Hematopoietic multipotent progenitor cell treated with erythropoietin and hydrocortisone succinate and interleukin-3 and kit ligand, for 4 days (in vitro differentiated cells): ENCODE measurements at places on chromosomes 16 and 17.

DNA sequence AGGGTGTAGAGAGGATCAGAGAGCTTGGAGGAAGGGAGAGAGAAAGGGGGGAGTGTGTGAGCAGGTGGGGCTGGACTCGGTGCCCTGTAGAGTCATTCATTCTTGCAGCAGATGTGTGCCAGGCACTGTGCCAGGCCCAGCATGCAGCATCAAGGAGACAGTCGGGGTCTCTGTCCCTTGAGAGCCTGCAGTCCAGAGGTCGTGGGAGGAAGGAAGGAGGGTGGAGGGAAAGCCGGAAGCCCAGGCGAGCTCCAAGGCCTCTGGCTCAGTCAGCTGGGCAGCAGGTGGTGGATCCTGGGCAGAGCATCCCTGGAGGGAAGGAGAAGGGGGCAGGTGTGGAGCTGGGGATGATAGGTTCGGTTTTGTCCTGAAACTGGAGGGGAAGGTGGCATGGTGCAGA is 27.5 kb downstream of the EPN2 start:
- no peak for DNase-seq

DNA sequence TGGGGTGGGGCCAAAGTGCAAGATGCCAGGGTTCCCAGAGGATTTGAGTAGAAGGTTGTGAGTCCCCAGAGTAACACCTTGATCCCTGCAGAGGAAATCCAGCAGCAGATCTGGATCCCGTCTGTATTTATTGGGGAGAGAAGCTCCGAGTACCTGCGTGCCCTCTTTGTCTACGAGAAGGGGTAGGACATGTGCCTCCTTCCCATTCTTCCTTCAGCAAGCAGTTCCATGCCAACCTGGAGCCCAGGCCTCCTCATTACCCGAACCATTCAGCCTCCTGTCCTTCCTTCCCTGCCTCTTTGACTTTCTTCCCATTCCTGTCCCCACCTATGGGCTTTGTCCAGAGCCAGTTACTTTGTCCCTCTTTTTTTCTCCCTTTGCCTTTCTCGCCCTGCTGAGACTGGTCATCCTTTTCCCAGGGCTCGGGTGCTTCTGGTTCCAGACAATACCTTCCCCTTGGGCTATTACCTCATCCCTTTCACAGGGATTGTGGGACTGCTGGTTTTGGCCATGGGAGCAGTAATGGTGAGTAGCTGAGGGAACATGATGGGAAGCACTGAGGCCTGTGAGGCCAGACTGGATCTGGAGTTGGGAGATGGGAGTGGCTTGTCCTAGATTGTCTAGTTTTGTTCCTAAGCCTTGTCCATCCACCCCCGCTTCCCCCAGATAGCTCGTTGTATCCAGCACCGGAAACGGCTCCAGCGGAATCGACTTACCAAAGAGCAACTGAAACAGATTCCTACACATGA is 2.9 kb downstream of the RNF167 start:
- DNase-seq = no peak

- DNase-seq = no peak
These were observed 40.0 kb downstream of the SEC14L1 start for GRCh38 chr17:77180503-77181357.

DNA sequence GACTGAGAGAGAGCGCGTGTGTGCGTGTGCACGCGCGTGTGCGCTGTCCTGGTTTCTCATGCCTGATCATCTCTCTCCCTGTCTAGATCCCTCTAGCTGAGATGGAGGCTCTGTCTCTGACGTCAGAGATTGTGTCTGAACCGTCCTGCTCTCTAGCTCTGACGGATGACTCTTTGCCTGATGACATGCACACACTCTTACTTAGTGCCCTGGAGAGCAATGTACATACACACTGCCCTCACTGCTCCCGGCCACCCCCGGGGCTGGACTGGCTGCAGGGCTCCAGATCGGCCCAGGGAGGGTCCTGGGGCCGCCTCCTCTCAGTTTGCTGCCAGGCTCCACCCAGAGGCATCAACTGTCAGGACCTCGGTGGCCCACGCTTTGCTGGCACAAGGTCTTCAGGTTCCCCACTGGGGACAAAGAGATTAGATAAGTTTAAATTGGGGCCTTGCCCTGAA is 13.1 kb upstream of the ABCC3 start:
- DNase-seq = peak; percentile 47

DNA sequence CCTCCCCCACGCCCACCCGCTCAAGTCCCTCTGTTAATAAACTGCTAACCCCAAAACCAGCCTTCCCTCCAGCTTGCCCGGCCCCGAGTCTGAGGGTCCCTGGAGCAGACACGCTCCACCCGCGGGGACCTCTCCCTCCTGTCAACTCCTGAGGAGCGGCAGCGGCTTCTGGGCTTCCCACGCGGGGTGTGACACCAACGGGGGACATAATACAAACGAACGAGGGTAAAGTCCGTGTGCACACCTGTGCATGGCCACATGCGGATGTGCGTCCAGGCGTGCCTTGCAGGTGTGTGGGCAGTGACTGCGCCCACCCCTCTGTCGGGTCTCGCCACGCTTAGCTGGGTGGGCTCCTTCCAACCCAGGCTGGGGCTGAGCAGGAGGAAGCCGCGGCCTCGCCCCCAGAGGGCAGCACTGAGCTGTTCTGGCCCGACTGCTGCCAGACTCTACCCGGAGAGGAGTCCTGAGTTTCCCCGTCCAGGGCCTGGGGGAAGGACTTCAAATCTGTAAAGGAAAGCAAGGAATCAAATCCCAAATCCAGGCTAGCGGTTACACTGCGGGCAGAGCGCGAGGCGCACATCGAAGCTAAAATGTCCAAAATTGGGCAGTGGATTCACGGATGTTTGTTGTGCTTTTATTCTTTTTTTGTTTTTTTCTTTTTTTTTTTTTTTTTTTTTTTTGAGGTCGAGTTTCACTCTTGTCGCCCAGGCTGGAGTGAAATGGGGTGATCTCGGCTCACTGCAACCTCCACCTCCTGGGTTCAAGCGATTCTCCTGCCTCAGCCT is 24.2 kb upstream of the KRT17 start:
- DNase-seq = peak; percentile 88

GRCh38 chr16:14244196-14245010 is 173.3 kb downstream of the MRTFB start:
- no peak for DNase-seq

DNA sequence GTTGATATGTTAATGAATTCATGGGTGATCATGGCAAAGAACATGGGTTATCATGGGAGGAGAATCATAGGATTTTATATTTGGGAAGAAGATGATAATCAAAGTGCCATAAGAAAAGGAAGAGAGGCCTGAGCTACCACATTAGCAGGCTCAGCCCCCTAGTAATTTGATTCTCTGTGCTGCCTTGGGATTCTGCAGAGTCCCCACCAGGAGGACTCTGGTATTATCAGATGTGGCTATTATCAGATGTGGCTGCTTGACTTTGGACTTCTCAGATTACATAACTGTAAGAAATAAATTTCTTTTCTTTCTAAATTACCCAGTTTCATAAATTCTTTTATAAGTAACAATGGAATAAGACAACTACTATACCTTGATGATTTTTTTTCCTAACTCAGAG is 137.6 kb downstream of the ITFG1 start:
- DNase-seq = peak; percentile 3

DNA sequence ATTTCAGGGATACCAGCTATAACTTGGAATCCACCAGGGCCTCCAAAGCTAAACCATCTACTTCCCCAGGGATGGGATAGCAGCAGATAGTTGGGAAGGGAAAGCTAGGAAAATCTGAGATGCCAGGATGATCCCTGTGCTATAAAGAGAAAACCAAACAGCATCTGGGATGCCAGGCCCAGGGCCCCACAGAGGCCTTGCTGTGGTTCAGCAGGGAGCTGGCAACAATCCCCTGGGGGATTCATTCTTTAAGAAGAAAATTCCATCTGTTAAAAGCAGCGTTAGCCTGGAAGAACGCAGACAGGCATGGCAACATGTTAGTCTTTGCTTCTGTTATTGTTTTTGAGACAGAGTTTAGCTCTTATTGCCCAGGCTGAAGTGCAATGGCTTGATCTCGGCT is 16.6 kb downstream of the MYO18A start:
- DNase-seq = no peak

GRCh38 chr17:80868022-80868609 is 123.5 kb upstream of the CHMP6 start:
- no peak for DNase-seq

DNA sequence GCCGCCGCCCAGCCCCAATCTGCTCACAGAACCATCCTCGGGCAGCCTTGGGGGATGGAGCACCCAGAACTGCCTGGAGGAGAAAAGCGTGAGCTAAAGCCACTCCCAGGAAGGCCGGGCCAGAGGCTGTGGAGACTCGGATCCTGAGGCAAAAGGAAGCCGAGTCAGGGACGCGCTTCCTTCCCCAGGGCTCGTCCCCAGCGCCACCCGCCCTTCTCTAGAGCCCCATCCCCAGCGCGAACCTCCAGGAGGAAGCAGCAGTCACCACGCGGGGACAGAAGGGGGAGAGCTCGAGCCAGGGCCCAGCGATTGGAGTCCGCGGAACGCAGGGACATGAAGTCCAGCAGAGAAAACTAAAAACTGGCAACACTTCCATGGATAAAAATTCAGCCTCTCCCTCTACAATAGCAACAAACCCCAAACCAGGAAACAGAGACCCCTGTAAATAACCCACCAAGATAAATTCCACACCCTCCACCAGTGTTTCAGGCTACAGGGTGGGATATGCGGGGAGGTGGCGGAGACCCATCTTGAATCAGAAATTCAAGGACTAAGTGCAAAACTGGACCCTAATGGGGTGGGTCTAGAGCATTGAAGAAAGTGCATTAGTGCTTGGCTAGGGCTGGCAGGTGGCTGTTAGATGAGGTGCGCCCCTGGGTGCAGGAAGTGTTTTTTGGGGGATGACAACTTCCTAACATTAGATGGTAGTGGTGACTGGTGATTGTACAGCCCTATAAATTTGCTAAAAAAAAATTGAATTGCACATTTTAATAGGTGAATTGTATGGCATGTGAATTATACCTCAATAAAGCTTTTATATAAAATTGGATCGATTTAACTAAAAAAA is 116.1 kb upstream of the METRNL start:
- peak; percentile 86 for DNase-seq

DNA sequence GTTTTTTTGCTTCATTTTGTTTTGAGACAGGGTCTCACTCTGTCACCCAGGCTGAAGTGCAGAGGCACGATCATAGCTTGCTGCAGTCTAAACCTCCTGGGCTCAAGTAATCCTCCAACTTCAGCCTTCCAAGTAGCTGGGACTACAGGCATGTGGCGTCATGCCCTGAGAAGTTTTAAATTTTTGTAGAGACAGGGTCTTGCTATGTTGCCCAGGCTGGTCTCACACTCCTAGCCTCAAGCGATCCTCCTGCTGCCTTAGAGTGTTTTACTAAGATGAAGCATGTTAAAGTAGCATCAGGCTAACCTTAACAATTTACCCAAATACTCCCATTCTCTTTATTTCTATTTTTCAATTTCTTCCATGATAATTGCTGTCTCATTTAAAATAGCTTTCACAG is 49.2 kb upstream of the CACNG3 start:
- no peak for DNase-seq

- DNase-seq = no peak
These were observed 3.1 kb upstream of the NPW start for GRCh38 chr16:2016407-2016922.

DNA sequence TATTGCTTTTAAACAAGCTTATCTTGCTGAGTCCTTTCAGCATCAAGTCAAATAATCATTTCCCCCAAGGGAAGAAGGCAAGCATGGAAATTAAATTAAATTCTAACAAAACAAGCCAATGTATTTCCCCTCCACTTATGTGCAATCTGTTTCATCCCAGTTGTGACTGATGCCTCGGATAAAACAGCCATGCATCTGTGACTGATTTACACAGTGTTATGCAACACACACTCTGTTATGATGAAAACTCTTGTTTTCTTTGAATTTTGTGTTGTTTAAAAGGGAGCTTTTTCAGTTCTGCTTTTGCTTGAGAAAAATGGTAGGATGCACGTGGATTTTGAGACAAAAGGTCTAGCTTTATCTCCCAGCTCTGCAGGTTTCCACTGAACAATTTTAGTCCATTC is 32.6 kb downstream of the TMEM100 start:
- DNase-seq = peak; percentile 29
